NT2/D1 (cell line): ENCODE measurements at places on chromosomes 12 and 14.

GRCh38 chr12:68349921-68350606 lies 17.9 kb upstream of the MDM1 start:
- DNase-seq = no peak

- no peak for DNase-seq
Observed at GRCh38 chr12:66709893-66710292, 31.0 kb upstream of the GRIP1 start.

- DNase-seq = no peak
Observed at GRCh38 chr12:117805865-117806264, 162.9 kb downstream of the KSR2 start.

DNA sequence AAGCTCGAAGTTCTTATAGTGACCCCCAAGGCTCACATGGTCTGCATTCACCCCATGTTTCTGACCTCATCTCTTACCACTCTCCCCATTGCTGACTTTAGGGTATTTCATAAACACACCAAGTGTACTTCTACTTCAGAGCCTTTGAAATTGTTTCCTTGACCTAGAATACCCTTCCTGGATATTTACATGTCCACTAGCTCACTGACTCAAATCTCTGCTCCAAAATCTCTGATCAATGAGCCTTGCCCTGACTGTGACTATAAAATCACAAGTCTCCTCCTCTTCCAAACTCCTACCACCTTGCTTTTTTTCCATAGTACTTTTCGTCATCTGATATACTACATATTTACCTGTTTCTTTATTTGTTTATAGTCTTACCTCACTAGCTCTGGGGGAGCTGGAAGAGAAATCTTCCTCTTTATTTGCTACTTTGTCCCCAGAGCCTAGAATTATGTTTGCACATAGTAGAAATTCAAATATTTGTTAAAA lies 105.1 kb downstream of the RMST start:
- no peak for DNase-seq

- no peak for DNase-seq
Observed at GRCh38 chr14:49966304-49966809, 73.5 kb downstream of the ARF6 start.

- DNase-seq = no peak
Observed at GRCh38 chr14:105742531-105742848, 216.1 kb downstream of the TMEM121 start.

GRCh38 chr12:72133497-72134055 lies 138.6 kb upstream of the TRHDE start:
- DNase-seq = peak; percentile 9

DNA sequence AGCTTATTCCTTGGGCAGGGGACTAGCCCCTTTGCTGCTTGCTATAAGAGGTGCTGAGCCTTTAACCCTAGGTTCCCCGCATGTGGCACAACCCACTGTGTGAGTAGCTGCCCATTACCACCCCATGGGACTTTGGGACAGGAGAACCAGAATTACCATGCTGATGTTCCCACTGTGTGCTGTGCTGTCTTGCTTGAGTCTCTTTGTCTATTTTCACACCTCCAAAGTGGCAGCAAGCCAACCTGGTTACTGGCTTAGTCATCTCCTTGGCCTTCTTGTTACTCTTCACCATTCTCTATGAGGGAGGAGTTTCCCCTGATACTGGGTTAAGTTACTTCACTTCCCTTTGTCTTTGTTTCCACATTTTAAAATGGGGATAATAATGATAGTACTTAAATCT lies 73.4 kb upstream of the ETV6 start:
- no peak for DNase-seq

- no peak for DNase-seq
Observed at GRCh38 chr14:75826599-75826998, 155.2 kb downstream of the TGFB3 start.

GRCh38 chr14:89798212-89798773 lies 156.2 kb downstream of the EFCAB11 start:
- DNase-seq = no peak

DNA sequence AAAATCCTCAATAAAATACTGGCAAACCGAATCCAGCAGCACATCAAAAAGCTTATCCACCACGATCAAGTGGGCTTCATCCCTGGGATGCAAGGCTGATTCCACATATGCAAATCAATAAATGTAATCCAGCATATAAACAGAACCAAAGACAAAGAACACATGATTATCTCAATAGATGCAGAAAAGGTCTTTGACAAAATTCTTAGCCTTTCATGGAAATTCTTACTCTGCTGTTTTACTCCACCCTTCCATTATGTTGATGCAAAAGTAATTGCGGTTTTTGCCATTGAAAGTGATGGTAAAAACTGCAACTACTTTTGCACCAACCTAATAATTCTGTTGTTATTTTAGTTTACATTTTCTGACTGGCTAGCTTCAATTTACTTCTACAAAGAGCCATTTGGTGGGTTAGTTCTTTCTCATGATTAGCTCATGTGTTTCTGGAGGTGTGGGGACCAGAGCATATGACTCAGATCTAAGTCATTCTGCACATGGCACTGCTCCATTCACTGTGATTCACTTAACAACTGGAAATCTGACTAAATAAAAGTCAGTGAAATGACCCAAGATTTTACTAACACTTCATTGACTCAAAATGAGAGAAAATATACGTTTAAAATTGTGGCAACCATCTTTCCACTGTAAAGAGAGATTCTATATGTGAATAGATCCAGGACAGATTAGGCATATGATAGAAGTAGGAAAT lies 99.9 kb downstream of the TMTC3 start:
- no peak for DNase-seq

DNA sequence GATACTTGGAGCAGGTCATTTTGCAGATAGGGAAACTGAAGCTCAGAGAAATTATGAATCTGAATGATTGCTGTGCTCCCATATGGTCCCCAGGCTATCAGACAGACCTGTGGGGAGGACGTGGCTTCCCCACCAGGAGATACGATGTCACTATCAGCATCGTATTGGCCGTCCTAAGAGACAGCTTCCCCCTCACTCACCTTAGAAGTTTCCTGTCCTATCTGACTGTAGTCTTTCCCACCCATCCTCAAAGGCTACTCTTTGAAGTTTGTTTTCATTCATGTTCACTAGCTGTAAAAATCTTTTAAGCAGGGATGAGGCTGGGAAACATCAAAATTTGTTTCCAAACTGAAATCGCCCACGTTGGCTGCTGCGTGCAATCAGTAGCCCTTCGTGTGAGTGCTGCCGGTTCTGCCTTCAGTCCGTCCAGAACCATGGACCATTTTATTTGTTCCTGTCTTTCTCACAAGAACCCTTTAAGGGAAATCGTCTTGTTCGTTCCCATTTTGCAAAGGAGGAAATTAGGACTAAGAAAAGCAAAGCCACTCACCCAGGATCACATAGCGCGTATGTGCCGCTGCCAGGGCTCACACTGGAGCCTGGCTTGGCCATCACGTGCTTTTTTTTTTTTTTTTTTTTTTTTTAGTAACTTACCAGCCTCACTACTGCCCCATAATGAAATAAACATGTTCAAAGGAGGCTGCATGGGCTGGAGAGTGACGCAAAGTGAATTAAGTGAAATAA lies 1.0 kb upstream of the KDM2B start:
- DNase-seq = no peak

- DNase-seq = no peak
Observed at GRCh38 chr14:54278087-54278486, 118.7 kb upstream of the CDKN3 start.

GRCh38 chr12:20451761-20452160 lies 83.4 kb downstream of the PDE3A start:
- DNase-seq = no peak

DNA sequence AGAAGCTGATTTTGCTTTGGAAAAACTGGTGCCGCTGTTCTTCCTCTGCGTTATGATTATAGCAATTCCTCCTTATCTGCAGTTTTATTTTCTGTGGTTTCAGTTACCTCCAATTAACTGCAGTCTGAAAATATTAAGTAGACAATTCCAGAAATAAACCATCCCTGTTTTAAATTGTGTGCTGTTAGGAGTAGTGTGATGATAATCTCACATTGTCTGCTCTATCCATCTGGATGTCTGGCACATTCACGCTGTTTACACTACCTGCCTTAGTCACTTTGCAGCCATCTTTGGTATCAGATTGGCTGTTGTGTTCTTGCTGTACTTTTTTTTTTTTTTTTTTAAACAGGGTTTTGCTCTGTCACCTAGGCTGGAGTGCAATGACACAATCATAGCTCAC lies 141.0 kb downstream of the GRIP1 start:
- no peak for DNase-seq

DNA sequence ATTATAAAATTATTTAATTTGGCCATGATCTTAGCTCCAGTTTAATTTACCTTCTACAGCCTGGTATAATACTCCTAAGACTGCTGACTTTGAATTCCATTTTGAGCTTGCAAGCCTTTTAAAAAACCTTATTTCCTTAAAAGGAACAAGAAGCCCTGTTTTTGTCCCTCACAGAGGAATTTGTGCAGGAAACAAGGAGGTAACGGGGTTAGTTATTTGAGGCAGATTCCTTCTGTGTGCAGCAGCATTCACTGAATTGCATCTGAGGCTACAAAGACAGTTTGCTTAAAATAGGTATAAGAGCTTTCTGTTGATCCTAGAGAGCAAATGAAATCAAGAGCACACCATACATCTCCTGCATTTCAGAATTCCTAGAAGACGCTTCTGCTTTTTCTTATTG lies 403.3 kb upstream of the PRICKLE1 start:
- DNase-seq = no peak

DNA sequence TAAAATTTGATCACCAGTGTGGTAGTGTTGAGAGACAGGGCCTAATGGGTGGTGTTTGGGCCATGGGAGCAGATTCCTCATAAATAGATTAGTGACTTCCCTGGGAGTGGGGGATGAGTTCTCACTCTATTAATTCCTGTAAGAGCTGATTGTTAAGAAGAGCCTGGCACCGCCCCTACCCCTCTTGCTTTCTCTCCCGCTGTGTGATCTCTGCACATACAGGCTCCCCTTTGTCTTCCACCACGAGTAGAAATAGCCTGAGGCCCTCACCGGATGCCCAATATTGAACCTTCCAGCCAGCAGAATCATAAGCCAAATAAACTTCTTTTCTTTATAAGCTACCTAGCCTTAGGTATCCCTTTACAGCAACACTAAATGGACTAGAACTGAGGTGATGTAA lies 31.9 kb upstream of the CAND1 start:
- peak; percentile 39 for DNase-seq

GRCh38 chr12:111430433-111431353 lies 25.0 kb downstream of the SH2B3 start:
- no peak for DNase-seq

DNA sequence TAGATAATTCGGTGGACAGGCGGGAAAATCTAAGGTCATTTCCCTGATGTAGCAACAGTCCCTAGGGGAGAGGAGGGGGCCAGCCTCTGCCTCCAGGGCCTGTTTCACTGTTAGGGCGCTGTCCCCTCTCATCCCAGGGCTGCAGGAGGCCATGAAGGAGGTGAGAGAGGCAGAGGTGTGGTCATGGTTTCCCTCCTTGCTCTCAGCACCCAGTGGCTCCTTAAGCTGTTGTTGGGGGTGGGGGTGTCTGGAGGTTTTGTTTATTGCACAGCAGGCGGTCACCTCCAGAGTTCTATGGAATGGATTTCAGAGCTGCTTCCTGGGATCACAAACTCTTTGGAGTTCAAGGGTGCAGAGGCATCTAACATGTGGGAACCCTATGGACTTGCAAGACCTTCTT lies 212.5 kb upstream of the RTL1 start:
- DNase-seq = no peak

GRCh38 chr12:75155962-75156361 lies 53.7 kb downstream of the KCNC2 start:
- DNase-seq = no peak

DNA sequence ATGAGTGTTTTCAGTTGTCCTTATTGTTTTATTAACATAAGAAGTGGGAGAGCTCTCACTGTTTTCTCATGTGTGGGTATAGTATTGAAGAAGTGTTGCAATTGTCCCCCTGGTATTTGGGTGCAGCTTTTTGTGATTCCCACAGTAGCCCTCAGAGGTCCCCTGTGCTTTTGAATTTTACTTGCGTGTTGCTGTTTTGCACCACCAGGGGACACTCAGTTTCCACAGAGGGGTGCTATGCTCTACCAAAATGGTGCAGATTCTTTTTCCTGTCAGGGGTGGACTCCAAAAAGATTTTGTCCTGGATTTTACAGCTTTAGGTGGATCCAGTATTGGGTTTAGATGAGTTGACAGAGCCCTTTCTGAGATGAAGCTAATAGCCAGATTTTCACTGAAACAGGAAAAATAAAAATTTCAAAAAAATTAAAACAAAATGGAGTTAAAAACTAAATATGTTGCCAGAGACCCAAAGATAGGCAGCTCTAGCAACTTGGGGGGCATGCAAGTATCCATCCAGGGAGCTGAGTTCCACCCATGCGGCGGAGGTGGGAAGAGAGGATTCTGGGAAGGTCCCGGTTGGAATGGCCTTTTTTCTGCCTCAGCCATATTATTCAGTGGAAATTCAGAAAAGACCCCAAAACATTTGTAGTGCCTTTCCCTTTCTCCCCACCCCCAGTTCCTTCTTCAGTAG lies 50.2 kb downstream of the TTLL5 start:
- peak; percentile 16 for DNase-seq

DNA sequence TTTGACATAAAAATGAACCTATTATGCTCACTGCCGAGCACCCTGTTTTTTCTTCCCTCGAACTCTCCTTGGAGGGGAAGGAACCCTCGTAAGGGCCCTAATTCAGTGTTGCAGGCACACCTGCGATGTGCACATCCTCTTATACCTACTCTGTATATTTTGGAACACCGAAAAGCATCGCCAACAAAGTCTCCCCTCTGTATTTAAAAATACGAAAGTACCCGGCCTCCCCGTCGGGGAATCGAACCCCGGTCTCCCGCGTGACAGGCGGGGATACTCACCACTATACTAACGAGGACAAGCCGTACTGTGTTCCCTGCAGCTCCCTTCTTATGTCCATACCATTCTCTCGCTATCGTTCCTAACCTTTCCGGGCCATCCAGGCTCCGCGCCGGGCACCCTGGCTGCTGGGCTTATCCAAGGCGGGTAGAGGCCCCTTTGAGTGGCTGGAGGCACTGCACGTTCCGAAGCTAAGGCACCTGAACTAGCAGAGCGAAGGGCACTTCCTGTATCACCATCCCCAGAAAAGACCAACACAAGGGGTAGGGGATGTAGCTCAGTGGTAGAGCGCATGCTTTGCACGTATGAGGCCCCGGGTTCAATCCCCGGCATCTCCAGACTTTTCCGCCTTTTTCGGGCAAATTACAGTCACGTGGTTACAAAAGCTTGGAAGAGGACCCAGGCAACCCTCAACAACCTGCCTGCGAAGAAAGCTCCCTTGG lies 25.1 kb upstream of the UBC start:
- DNase-seq = peak; percentile 93

DNA sequence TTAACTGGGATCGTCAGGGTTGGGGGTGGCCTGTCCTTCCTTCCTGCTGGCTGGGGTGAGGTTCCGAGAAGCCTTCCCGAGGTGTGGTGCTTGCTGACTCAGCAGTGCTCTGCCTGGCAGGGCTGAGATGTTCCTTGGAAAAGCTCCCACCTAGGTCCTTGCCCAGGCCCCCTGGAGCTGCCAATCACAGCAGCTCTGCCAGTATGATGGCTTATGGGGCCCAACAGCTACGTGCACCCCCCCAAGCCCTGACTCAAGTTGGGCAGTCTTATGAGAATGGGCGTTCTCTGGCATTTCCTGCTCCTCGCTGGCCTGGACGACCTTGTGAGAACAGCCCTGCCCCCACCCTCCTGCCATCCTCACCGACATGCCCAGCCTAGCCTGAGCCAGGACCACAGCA lies 292.2 kb upstream of the CRY1 start:
- DNase-seq = no peak
